ENCODE measurements at places on chromosomes 4 and X.

GRCh38 chr4:31678356-31678755 lies 958.2 kb downstream of the PCDH7 start:
- DNase-seq, result no peak

- no peak for DNase-seq
Observed at GRCh38 chrX:54248309-54248708, 65.3 kb upstream of the FAM120C start.

DNA sequence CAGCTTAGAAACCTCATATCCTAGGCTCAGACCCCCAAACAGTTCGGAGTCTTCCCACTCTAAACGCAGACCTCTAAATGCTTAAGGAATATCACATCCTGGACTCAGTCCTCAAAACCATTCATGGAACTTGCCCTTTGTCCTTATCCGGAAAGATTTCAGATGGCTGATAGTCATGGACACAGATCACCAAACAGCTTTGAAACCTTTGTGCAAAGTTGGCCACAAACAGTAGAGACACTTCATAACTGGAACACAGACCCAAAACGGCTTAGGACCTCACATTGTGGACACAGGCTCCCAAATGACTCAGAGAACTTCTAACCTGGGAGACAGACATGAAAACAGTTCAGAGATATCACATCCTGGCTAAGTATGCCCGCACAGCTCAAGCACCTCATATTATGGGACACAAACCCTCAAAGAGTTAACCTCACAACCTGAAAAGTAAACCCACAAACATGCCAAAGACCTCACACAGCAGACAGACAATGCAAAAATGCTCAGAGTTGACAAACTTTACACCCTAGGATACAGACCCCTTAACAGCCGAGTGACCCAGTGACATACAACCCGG lies 15.5 kb downstream of the SUV39H1 start:
- no peak for DNase-seq

DNA sequence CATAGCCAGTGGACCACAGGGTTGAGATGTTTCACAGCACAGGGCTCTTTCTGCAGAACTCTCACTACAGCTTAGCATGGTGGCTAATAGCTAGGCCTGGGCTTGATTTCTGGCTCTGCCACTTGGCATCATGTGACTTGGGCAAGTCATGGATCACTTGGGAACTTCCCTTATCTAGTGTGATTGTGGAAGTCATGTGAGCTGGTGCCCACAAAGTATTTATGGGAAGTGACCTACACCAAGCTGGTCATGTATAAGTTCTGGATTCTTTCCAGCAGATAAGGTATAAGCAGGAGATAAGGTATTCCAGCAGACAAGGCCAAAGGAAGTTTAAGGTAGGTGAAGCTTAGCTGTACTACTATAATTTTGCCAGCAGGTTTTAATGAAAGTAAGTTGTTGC lies 61.0 kb downstream of the REELD1 start:
- DNase-seq, result no peak

GRCh38 chr4:7070729-7071511 lies 3.1 kb upstream of the GRPEL1 start:
- no peak for DNase-seq

GRCh38 chr4:186920483-186920882 lies 196.8 kb upstream of the FAT1 start:
- no peak for DNase-seq

GRCh38 chr4:102437111-102437510 lies 64.0 kb upstream of the NFKB1 start:
- no peak for DNase-seq

DNA sequence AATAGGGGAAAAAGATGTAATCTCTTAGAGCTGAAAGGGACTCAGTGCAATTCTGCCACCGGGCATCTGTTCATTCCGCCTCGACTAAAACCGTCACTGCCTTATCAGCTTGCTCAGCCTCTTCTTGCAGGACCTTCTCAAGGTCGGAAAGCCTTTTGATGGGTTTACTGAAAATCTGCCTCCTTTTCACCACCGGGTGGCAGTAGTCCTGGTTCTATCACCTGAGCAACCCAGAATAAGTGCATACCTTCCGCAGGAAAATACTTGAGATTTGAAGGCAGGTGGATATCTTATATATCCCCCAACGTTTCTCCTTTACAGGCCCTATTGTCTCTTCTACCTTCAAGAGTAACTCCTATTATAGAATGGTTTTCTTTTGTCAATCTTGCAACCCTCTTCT lies 103.4 kb upstream of the PAK3 start:
- DNase-seq, result no peak

DNA sequence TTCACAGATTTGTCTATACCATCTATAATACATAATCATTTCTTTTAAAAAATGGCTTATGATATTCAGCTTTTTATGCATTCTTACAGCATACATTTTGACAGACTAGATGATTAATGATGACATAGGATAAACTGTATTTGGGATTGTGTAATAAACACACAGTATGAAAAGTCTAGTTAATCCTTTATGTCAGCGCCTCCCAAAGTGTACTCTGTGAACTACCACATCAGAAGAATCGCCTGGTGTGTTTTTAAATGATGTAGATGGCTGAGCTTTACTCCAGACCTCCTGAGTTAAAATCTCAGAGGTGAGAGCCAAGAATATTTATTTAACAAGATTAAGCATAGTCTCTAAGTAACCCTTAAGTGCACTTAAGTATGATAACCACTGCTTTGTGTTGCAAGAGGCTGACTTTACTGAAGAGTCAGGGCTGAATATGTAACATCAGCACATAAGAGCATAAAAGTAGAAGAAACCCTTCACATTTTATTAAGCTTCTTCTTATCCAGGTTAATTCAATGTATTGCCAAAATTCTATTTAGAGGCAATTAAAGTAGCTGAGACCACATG lies 104.2 kb downstream of the ANK2 start:
- no peak for DNase-seq

DNA sequence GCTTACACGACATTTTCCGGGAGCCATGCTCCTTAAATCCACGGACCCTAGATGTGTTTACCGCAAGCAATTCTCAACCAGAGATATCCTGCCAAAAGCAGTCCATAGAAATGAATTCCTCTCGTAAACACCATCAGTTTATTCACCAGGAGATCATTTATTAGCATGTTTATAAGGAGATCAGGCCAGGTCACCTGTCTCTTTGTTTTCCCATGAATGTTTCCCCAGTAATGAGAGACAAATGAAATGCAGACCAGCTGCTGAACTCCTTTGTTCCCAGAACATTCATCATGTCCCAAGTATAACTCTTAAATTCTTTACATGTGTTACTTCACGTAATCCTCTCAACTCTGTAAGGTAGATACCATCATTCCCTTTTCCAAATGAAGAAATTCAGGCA lies 137.1 kb downstream of the DDX53 start:
- no peak for DNase-seq

GRCh38 chr4:139619644-139620043 lies 46.0 kb upstream of the MGST2 start:
- DNase-seq, result no peak

DNA sequence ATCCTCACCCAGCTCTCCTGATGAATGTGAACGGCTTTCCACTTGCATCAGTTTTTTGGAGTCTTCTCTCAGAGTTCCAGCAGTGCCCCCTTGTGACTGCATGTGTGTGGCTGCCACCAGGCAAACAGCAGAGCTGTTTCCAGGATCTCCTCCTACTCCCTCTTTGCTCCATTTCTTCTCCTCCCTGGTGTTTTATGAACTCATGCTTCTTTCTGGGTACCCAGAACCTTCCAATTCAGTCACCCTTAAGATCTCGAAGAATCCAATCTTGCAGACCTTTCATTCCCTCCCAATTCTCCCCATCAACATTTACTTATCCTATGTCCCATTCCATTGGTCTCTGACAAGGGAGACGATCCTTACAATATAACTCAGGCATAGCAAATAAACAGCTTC lies 6.8 kb upstream of the TCEANC start:
- DNase-seq, result no peak

DNA sequence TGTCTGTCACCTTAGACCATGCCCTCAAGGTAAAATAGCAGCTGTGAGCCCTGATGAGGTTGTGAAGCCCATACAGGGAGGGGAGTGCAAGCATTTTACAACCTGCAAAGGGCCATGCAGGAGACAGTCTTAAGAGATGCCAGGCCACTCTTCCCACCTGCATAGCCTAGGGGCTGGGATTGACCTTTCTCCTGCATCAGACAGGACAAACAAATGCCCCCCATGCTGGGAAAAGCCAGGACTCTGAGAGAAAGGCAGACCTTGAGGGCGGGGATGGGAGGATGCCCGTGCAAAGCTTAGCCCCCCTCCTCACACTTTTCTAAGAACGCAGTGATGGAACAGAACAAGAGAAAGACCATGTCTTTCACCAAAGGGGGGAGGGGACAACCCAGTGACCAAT lies 137.9 kb upstream of the MAMLD1 start:
- DNase-seq, result no peak

DNA sequence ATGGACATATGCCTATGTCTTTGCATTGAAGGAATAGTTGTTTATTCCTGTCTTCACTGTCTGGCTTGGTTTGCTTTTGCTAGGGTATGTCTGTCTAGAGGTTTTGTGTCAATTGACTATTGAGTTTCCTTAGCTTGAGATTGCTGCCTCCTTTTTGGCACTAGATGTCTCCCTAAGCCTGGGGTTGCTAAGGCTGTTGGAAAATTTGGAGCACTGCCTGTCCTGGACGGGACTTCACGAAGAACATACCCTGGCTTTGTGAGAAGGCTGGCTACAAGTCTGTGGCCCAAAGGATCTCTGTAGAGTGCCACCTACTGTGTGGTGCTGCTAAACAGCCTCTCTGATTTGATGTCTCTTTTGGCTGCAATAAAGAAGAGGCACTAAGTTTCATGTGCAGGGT lies 183.8 kb upstream of the NUDT10 start:
- DNase-seq, result no peak

DNA sequence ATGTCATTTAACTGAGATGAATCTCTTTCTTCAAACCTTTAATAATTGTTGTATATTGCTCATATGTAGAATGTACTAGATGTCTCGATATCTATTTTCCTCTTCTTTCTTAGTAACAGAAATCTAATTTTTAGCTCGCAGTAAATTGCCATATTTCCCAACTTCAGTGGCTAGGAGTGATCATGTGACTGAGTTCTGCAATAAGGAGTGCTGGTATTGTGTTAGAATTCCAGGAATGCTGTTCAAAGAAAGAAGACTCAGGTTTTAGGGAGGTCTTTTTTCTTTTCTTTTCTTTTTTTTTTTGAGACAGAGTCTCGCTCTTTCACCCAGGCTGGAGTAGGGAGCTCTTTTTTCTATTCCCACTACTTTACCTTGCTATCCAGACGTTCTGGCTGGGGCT lies 81.7 kb downstream of the SLC10A7 start:
- DNase-seq, result no peak

DNA sequence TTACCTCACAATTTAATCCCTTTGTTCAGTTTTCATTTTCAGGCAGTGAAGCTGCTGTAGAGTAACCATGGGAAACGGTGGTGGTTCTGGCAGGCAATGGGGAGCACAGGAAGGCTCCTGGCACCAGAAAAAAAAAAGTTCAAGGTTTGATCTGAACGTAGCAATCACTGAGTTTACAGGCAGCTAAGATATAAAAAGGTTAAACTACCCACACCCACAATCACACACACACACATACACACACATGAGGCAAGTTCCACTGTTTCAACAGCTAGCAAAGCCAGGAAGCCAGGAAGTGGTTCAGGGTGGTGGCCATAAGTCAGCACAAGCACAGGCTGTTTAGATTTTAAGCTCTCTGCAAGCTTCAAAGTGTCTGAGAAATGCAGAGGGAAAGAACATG lies at the start of gene SULT1B1:
TSS of gene SULT1B1 (minus strand) at position 166 of the 400 bp plus-strand sequence. CDS start 5,403 bp downstream, outside the sequence.
- DNase-seq, result no peak

DNA sequence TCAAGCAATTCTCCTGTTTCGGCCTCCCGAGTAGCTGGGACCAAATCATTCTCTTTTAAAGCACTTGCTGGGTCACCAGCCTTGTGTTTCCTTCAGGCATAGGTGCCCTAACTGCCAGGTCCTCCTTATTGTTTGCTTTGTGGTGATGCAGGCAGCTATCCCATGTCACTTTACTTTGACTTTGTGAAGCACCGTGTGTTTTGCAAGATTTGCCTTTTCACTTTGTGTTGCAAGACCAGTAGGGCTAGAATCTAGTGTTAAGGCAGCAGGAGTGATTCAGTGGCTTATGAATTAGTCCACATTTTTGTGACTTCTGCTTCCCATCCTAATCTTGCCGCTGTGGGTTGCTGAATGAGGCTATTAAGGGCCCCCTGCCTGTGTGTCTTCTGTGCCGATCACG lies 20.2 kb downstream of the SYAP1 start:
- no peak for DNase-seq

- DNase-seq, result no peak
Observed at GRCh38 chrX:134948333-134949241, 42.2 kb upstream of the SMIM10 start.

DNA sequence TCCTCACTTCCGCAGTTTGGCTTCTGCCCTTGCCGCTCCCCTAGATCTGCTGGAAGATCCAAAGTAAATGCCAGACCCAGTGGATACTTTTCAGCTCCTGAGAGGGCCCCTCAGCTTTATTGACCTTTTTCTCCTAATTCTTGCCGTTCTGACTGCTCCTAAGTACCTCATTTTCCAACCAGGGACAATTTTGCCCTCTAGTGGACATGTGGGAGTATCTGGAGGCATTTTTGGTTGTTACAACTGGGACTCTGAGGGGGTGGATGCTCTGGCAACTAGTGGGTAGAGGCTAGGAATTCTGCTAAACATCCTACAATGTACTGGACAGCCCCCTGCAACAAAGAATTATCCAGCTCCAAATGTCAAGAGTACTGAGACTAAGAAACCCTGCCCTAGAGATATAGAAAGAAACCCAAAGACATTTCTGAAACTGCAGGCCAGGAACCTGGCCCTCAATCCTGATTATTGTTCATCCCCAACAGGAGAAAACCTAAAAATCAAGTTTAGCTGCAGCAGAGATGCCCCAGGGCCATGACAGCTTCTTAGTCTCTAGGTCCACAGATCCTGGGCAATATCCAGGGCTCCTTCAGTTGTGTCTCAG lies 3.4 kb downstream of the TEX13B start:
- DNase-seq, result no peak

GRCh38 chrX:31181377-31182000 lies 109.6 kb upstream of the FTHL17 start:
- no peak for DNase-seq

DNA sequence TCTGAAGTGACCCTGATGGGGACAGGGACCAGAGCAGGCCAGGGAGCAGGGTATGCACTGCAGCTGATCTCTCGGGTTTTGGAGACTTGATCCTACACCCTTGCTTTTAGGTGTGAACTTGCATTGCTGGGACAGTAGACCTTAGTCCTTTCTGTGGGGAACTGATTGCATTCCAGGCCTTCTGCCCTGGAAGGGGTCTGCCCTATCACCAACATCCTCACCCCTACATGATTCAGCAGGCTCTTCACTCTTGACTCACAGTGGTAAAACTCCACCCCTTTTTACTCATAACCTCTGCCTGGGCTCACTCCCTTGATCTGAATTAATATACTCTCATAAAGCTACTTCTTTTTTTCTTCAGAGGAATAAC lies 6.6 kb upstream of the DDX60L start:
- no peak for DNase-seq

GRCh38 chrX:52995987-52996331 lies 37.6 kb upstream of the FAM156A start:
- no peak for DNase-seq
